CD4-positive, alpha-beta T cell treated with Interferon gamma for 1 hour (primary cell): ENCODE measurements at places on chromosomes 3 and 15.

DNA sequence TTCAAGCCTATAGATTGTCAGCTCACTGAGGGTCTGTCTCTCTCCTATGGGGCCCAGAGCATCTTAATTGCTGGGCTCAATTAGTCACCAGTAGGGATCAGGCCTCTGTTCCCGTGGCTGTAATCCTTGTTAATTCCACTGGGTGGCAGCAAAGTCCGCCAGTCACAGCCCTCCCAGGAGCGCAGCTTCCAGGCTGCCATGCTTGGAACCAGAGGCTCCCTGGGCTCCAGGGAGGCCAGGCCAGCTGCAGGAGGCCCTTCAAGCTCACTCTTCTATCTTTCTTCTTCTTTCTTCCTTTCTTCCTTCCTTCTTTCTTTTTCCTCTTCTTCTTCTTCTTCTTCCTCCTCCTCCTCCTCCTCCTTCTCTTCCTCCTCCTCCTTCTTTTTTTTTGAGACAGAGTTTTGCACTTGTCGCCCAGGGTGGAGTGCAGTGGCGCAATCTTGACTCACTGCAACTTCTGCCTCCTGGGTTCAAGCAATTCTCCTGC lies 14.4 kb downstream of the RNU5B-1 start:
- peak; percentile 74 for DNase-seq

DNA sequence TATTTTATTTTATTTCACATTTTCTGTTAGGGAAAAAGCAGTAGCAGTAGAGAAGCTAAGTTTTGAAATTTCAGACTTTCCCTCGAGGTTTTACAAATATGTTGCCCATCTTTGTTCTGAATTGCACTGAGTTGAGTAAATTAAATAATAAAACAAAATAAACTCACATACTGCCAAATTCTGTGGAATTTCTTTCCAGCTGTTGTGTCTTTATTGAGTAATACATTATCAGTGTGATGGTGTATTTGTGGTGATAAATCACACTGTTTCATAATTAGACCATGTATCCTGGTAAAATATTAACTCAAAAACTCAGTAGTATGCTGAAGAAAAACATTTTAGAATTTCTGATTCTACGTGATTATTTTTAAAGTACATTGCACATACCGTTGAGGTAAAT lies 592.1 kb downstream of the SI start:
- DNase-seq: no peak

- no peak for DNase-seq
These were observed 214.0 kb downstream of the EPHB1 start for GRCh38 chr3:135009014-135009413.

DNA sequence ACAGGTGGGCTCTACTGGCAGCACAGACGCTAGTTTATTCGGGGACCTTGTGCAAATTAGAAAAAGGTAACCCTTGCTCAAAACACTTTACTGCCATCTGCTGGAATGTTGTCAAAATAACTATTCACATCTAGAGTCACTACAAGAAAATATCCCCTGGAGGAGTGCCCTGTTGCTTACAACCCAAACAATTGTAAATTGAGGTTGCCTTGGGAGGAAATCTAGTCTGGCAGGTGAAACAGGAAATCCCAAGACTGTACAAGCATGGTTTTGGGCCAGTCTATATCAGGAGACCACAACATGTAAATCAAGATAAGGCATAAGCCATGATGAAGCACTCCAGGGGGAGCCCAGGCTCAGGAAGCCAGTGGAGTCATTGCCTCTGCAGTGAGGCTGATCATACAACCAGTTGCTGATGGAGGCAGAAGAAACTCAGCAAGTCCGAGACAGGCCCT lies 136.8 kb upstream of the ACP3 start:
- no peak for DNase-seq

GRCh38 chr3:194689493-194689944 lies 3.8 kb downstream of the FAM43A start:
- no peak for DNase-seq

- DNase-seq: no peak
These were observed 10.7 kb downstream of the HMCES start for GRCh38 chr3:129289201-129289921.

GRCh38 chr3:37136067-37136466 lies 38.3 kb downstream of the LRRFIP2 start:
- no peak for DNase-seq

DNA sequence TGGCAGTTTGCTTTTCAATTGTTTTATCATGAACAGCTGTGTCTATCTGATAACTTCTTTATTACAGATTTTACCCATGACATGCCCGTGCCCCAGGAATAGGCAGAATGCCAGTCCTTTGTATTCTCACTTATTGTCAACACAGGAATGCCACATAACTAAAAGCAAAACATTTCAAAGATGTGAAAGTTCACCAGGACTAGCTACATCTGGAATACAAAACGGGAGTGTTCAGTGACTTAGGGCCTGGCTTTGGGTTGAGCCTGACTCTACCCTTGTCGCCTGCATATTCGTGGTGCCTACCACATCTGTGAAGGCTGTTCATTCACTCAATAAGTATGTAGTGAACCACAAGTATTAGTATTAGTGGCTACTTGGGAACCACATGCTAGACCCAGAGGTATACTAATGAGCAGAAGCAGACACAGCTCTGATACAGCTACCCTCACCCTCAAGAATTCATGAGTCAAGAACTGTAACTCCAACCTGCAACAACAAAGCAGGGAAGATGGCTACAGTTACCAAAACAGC lies 2.9 kb downstream of the TNFSF10 start:
- DNase-seq: no peak

GRCh38 chr15:29142129-29142747 lies 127.4 kb downstream of the NSMCE3 start:
- no peak for DNase-seq

DNA sequence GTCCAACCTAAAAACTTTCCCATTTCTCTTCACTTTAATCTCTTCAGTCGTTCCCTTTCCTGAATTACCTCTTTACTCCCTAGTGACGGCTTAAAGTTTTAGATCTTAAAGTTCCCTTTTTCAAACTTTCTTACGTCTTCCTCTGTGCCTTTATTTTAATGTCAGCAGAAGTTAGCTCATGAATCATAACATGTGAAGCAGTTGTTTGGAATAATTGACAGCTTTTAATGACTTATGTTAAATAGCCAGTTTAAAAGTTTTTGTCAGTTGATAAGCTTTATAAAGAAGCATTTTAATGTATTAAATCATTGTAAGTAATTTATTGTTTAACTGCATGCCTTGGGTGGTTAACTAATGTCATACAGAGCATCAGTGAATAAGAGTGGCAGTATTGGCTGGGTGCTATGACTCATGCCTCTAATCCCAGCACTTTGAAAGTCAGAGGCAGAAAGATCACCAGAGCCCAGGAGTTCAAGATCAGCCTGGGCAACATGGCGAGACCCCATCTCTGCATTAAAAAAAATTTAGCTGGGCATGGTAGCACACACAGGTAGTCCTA lies 33.9 kb downstream of the PIK3CA start:
- DNase-seq: no peak

- no peak for DNase-seq
These were observed 194.7 kb downstream of the WNT5A start for GRCh38 chr3:55292360-55292759.

GRCh38 chr15:93948726-93949125 lies 282.6 kb upstream of the MCTP2 start:
- no peak for DNase-seq

DNA sequence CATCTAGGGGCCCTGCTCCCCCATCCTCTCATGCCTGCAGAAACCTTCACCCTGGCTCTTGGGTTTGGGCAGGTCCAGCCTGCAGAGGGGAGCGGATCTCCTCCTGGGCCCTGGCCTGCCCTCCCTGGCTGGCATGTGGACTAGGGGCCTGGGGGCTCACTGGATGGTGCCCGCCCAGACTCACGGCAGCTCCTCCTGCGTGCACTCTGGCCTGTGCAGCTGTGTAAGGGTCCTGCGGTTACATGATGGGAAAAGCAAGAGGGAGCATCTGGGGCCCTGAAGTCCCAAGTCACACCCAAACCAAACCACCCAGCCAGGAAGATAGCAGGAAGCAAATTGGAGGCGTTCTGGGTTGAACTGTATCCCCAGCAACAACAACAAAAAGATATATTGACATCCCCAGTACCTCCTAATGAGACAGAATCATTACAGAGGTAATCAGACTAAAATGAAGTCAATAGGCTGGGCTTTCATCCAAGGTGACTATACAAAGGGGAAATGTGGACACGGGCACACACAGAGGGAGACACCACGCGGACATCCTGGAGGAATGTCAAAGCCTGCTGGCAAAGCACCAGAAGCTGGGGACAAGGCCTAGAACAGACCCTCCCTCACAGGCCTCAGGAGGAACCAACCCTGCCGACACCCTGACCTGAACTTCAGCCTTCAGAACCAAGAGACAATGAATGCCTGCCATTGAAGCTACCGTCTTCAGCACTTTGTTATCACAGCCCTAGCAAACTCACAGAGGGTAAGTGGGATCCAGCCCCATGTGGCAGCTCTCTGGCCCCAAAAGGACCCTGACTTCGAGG lies 10.4 kb upstream of the CLK3 start:
- no peak for DNase-seq

DNA sequence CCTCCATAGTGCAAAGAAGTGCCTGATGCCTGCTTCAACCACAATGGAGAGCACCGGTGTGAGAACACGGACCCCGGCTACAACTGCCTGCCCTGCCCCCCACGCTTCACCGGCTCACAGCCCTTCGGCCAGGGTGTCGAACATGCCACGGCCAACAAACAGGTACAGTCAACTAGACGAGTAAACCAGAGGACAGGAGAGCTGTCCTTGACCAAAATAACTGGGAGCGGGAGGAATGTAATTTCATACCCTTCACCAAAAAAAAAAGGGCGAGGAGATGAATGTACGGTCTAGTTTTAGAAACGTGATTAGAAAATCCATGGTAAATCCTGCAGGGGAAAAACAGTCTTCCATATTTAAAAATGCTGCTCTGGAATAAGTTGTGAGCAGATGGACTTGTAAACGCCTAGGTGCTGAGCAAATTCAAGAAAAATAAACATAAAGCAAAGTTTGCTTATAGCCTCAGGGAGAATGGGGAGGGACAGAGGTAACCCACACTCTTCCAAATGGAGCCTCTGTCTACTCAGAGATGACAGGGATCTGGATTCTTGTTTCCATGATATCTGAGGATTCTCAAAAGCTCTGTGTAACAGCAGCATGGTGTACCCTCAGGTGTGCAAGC lies 8.4 kb downstream of the THBS1 start:
- no peak for DNase-seq

DNA sequence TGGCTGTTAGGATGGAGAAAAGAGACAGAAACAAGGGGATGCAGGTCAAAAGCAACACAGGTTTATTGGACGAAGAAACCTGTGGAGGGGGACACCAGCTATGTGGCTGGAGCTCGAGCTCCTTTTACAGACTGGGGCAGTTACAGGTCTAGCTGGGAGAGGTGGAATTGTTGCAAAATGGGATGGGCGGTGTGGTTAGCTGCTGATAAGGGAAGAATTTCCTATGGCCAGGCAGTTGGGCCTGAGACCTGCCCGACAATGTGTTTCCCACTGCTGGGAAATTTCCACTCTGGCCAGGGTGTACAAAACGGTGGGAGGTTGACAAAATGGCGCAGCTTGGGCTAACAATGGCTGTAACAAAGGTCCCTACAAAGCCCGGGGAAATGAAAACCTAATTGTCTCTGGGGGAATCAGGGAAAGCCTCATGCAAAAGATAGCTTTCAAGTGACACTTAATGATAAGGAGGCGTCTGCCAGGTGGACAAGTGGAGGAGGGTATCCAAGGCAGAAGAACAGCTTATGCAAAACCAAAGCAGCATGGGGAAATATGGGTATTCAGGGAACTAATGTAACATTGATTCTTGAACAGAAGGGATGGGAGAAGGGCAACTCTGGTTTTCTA lies 137.4 kb upstream of the SGO1 start:
- DNase-seq: no peak

- DNase-seq: no peak
These were observed 205.9 kb upstream of the CDIN1 start for GRCh38 chr15:36373550-36373949.

DNA sequence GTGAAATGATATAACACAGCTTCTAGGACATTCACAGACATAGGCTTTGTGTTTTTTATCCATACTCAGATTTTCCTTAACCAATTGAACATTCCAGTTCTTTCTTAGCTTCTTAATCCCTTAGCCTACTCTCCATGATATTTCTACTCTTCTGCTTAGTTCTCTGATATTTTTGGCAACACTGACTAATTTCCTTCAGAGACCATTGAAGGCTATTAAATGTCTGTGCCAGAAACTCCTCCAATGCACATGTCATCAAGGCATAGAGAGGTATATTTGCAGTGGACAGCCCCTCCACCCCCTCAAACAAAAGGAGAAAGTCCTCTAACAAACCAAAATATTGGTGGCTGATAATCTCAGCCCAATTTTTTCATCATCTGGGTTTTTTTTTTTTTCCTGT lies 105.9 kb upstream of the TSC22D2 start:
- no peak for DNase-seq

- DNase-seq: no peak
These were observed 1.7 kb downstream of the CHDH start for GRCh38 chr3:53844262-53845102.

DNA sequence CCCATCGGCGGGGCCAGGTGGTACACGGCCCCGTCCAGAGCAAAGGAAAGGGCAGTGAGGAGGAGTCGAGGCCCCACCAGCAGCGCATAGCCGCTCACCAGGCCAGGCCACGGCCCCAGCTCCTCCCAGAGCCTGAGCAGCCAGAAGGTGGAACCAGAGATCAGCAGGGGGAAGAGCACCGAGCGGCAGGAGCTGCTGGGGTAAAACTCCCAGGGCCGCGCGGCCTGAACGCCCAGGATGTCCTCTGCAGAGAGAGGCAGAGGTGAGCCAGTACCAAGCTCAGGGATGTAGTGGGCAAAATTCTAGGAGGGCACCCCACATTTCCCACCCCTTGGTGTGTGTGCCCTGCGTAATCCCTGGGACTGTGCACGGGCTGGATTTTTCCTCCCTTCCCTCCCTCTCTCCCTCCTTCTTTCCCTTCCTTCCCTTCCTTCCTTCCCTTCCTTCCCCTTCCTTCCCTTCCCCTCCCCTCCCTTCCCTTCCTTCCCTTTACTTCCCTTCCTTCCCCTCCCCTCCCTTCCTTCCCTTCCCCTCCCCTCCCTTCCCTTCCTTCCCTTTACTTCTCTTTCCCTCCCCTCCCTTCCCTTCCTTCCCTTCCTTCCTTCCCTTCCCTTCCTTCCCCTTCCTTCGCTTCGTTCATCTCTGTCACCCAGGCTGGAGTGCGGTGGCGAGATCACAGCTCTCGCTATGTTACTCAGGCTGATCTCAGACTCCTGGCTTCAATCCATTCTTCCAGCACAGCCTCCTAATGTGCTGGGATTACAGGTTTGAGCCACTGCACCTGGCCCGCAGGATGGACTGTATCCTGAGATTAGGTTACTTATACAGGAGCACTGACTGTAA lies 6.3 kb upstream of the NCBP2 start:
- DNase-seq: no peak

GRCh38 chr15:39556461-39556860 lies 24.4 kb upstream of the THBS1 start:
- DNase-seq: no peak

GRCh38 chr3:21256932-21257331 lies 494.1 kb downstream of the ZNF385D start:
- no peak for DNase-seq

DNA sequence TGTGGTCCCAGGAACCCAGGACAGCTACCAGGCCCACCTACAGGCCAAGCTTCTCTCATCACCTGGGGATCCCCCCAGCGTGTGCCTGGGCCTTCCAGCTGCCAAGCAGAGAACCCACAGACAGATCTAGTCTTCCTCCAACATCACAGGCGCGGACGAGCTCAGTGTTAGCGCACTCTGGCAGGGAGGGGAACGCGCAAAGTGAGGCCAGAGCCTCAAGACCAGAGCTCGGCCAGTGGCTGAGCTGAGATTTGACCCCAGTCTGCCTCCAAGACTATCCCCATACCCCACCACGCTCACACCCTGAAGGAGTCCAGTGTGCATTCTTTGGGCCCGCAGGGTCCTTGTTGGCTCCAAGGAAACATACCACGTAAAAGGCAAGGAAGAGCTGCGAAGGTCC lies 5.1 kb downstream of the MFGE8 start:
- DNase-seq: no peak
